ENCODE measurements at places on chromosomes 5 and 9. TPM values are rescaled to one million over a fixed set of nuclear protein-coding genes. Genes with fewer than 3 reads are reported as not detected.

RASGRF2 gene
- total RNA-seq, result 20.6 TPM

NUTM2G gene
- not detected for total RNA-seq

FAM169A gene
- total RNA-seq, result 1.3 TPM

PCDHGA2 gene
- total RNA-seq, result 0.65 TPM

SPAG8 gene
- total RNA-seq, result not detected

CTNNAL1 gene
- 106 TPM for total RNA-seq

PLEKHG4B gene
- under 0.01 TPM for total RNA-seq

FLT4 gene
- total RNA-seq, result 156 TPM

FAM120A gene
- total RNA-seq, result 74.6 TPM

NTNG2 gene
- 0.40 TPM for total RNA-seq

GPR150 gene
- 0.22 TPM for total RNA-seq

SYK gene
- total RNA-seq, result not detected

CCL28 gene
- 0.65 TPM for total RNA-seq

BTNL8 gene
- total RNA-seq, result 0.20 TPM

INPP5E gene
- 4.0 TPM for total RNA-seq

CTNND2 gene
- total RNA-seq, result not detected

ABO gene
- 0.22 TPM for total RNA-seq

CAMK4 gene
- total RNA-seq, result 0.44 TPM

SH2D3C gene
- 72.6 TPM for total RNA-seq

TNC gene
- 0.22 TPM for total RNA-seq

C9 gene
- total RNA-seq, result under 0.01 TPM

C7 gene
- total RNA-seq, result under 0.01 TPM

EPB41L4A gene
- total RNA-seq, result 49.6 TPM
